ENCODE measurements at places on chromosomes 4 and X.

DNA sequence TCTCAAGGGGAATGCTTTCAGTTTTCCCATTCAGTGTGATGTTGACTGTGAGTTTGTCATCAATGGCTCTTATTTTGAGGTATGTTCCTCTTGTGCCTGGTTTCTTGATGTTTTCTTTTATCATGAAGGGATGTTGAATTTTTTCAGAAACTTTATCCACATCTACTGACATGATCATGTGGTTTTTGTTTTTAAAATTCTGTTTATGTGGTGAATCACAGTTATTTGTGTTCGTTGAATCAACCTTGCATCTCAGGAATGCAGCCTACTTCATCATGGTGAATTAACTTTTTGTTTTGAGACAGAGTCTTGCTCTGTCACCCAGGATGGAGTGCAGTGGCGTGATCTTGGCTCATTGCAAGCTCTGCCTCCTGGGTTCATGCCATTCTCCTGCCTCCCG, 263.1 kb upstream of the KLF3 start:
- no peak for DNase-seq

- no peak for DNase-seq
These were observed 56.9 kb downstream of the MAD2L1 start for GRCh38 chr4:120009731-120010130.

GRCh38 chr4:25813448-25814106, 49.2 kb downstream of the SEL1L3 start:
- DNase-seq, result no peak

DNA sequence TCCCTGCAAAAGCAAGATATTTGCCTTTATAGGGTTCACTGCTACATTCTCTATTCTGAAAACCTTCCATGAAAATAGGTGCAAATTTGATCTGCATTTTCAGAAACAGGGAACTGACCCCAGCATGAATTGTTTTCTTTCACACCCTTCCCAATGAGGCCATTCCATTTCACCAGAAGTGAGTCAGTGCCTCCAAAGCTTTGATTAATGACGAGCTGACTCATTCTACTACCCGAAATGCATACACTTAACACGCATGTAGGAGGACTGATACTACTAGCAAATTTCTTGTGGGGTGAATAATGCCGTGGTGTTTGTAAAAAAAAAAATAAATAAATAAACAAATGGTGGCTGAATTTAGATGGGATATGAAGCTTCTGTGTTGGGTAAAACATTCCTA, 146.9 kb upstream of the FGF13 start:
- DNase-seq, result no peak

DNA sequence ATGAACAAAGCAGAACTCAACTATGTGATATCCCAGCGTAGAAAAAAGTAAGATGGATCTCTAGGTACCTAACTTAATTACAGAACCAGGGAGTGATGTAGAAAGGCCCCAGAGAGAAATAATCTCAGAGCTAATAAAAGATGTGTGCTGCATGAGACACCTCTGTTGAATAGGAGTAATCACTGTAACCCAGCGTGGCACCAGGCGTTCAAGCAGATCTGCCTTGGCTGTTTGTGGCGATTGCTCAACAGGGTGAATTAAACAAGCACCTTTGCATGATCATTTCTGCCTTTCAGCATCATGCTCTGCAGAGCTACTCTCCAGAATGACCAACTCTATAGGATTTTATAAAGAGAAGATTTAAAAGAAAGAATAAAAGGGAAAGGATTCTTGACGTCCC, 81.7 kb upstream of the KCNIP4 start:
- DNase-seq, result no peak

DNA sequence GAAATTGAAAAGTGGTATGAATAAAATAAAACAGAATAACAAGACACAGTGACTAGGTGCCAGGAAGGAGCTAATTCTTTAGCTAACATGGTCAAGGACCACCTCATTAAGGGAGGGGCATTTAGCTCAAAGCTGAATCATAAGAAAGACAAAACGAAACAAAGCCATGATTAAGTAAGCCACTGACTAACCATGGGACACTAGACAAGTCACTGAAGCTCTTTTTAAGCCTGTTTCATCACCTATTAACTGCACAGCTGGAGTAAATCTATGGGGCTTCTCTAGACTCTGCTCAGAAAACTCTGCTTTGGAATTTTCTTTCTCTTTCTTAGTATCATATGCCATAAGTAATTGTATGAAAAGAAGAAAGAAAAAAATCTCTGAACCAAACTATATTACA, 49.8 kb upstream of the C1QTNF7 start:
- no peak for DNase-seq

GRCh38 chrX:56248492-56248891, 16.3 kb downstream of the KLF8 start:
- peak; percentile 46 for DNase-seq

GRCh38 chr4:138672393-138672976, 343.1 kb upstream of the NOCT start:
- DNase-seq, result no peak

GRCh38 chrX:4932790-4933189, 1219.3 kb upstream of the PRKX start:
- no peak for DNase-seq

GRCh38 chr4:16717266-16717970, 181.0 kb downstream of the LDB2 start:
- DNase-seq, result no peak

- no peak for DNase-seq
These were observed 85.0 kb downstream of the WFS1 start for GRCh38 chr4:6354626-6355025.

DNA sequence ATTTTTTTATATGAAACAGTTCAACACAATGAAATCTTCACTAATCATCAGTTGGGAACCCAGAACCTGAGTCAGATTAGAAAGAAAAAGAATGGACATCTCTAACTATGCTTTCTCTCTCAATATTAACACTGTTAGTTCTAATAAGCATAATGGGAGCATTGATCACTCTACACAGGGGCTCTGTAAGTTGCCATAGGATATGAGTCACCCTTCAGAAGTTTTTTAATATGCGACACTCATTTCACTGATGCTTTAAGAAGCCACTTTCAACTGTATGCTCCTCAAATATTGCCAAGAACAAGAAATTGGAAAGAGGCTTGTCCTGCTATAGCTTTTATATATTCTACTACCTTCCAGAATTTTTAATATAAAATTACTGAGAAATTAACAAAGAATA, 187.0 kb downstream of the AASDH start:
- no peak for DNase-seq

DNA sequence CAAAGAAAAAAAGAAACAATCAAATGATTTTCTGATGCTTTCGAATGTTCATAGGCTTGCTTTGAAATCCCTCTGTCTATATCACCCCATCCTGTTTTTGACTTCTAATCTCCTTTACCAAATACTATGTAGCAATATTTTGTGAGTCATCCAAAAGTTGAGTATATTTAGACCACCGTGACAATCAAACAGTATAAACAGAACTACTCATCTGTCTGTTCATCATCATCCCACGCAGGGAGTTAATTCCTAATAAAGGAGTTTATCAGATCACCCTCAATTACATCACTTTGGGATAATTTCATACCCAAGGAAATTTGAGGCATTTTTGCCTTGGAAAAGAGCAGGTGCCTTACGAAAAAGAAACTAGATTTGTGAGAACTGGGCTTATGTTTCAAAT, 212.9 kb downstream of the CBR4 start:
- no peak for DNase-seq

DNA sequence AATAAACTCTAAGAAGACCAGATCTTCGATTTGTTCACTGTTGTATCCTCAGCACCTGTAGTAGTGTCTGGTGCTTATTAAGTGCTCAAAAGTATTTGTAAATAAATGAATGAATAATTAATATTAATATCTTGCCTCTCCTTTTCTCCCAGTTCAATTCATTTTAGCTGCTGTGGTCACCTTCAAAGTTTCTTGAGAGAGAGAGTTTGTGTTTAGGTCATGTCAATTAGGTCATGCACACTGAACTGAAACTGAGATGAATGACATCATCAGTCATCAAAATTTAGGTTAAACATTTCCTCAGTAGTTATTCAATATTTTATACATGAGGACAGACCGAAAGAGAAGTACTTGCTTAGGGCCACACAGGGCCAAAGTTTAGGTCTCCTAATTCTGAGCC, 73.5 kb downstream of the ANXA3 start:
- DNase-seq, result no peak

DNA sequence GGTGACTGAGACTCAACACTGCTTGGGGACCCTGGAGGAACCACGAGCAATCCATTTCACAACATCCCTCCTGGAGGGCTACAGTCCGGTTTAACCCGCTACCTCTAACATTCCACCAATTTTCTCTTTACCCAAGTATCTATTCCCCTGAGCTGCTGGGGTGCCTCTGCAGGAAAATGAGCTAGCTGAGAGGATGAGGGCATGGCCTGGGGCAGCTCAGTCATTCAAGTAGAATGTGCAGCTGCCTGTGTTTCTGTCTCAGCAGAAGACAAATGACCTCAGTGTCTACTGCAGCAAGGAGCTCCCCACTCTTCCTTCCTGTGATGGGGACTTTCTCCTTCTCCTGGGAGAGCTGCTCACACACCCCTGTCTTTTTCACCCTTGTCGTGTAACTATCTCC, 120.8 kb downstream of the ZNF518B start:
- no peak for DNase-seq

DNA sequence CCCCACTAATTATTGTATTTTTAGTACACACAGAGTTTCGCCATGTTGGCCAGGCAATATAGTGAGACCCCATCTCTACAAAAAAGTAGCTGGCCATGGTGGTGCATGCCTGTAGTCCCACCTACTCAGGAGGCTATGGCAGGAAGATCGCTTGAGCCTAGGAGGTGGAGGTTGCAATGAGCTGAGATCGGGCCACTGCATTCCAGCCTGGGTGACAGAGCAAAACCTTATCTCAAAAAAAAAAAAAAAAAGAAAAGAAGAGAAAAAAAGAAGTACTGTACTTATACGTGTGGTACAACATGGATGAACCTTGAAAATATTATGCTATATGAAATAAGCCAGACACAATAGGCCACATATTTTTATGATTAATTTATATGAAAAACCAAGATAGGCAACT, 9.9 kb upstream of the WDR45 start:
- no peak for DNase-seq

GRCh38 chr4:32135642-32136041, 1415.5 kb downstream of the PCDH7 start:
- DNase-seq, result no peak

GRCh38 chr4:26937567-26937966, 76.9 kb downstream of the STIM2 start:
- no peak for DNase-seq

DNA sequence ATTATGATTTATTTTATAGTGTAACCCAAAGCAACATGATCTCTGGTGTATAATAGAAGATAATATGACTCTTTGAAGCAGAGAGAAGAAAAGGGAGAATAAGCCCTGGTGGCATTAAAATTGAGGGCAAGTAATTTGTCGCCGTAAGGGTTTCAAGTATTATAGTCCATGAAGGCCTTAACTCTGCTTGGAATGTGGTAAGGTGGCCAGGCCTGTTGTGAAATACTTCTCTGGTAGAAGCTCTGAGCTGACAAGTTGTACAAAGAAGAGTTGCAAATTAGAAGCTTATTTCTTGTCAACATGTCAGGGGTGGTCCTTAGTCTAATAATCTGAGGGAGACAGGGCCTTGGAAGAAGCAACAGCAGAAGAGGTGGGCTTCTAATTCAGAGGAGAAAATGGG, 151.7 kb upstream of the HHIP start:
- no peak for DNase-seq

GRCh38 chrX:43618366-43619205, 37.5 kb upstream of the MAOA start:
- no peak for DNase-seq

DNA sequence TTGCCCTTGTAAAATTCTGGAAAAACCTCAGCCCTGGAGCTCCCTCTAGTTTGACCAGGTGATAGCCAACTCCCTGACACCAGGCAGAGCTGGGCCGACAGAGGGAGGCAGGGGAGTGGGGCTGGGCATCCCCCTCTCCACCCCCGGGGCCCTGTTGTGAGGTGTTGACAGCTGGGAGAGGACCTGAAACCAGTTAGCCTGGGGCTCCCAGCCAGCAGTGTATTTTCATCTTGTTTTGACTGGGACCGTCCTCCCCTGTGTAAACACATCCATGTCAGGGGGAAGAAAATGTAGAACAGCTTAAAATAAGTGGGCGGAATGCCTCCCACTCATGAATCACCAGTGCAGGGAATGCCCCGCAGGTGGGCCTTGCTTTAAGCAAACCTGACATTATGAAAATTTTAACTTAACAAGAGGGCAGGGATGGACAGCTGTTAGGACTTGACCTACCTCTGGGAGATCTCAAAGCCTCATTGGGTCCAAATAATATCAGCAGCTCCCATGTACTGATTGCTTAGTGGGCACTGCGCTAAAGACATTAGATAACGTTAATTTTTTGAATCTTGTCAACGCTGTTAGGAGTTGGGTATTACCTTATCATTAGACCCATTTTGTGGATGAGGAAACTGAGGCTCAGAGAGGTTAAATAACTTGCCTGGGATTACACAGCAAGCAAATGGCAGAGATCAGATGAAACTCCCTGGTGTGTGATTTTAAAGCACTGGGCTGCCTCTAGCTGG, 45.9 kb downstream of the TSC22D3 start:
- DNase-seq, result no peak

- no peak for DNase-seq
These were observed 124.4 kb downstream of the RELL1 start for GRCh38 chr4:37561803-37562207.

GRCh38 chr4:87387237-87387636, 3.8 kb downstream of the HSD17B11 start:
- DNase-seq, result no peak

GRCh38 chr4:156638925-156639605, 332.5 kb downstream of the PDGFC start:
- no peak for DNase-seq

GRCh38 chrX:153734871-153735270, 10.2 kb downstream of the ABCD1 start:
- DNase-seq, result no peak

DNA sequence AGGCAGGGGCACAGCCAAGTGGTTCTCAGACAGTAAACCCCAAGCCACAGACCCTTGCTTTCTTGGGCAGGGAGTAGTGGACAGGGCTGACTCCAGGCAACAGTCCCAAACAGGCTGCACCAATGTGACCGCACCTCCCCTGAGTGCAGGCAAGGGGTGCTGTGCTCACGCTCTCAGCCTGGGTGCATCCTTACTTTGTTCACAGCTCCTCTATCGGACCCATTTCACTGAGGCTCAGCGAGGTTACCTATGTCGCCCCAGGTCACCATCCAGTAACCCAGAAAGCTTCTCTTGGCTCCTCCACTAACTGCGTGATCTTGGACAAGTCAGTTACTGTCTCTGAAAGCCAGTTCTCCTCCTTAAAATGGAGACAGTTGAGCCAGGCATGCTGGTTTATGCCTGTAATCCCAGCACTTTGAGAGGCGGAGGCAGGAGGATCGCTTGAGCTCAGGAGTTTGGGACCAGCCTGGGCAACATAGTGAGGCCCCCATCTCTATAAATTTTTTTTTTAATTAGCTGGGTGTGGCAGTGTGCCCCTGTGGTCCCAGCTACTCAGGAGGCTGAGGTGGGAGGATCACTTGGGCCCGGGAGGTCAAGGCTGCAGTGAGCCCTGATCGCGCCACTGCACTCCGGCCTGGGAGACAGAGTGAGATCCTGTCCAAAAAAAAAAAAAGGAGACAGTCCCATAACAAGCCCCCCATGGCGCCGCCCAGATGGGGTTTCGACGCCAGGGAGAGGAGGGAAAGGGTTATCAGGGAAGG, 823 bp upstream of the MAN2B2 start:
- no peak for DNase-seq
